SJSA1 (cell line): ENCODE measurements at places on chromosomes 4 and X.

DNA sequence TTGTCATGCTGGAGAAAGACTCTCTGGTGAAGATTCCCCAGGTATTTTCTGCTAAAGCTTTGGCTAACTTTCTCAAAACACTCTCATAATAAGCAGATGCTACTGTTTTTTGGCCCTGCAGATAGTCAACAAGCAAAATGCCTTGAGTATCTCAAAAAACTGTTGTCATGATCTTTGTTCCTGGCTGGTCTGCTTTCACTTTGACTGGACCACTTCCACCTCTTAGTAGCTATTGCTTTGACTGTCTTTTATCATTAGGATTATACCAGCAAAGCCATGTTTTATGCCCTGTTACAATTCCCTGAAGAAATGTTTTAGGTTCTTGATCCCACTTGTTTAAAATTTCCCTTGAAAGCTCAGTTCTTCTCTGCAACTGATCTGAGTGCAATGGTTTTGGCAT, 231.5 kb downstream of the SLC7A11 start:
- DNase-seq = no peak

GRCh38 chr4:5051278-5052203, at the start of gene STK32B:
Gene STK32B, plus strand, starts transcription at chr4:5051480.
- peak; percentile 69 for DNase-seq

DNA sequence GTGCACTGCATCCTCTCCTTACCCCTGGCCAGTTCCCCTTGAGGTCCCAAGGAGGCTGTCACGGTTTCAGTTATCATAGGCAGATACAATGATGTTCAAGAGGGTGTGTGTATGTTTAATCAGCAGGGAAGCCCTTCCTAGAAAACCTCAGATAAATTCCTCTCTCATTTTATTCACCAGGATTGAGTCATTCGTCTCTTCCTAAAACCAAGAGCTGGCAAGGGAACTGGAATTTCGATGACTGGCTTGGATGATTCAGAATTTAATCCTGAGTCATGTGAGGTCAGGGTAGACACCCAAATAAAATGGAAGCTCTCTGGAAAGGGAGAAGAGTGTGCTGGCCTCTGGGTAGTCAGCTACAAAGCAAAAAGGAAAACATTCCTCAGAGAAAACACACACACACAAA, 106.2 kb upstream of the RAPGEF2 start:
- peak; percentile 76 for DNase-seq

- DNase-seq = peak; percentile 42
Observed at GRCh38 chrX:24259544-24260240, 54.2 kb downstream of the SUPT20HL2 start.

GRCh38 chr4:186345184-186345583, 79.2 kb downstream of the F11 start:
- no peak for DNase-seq

DNA sequence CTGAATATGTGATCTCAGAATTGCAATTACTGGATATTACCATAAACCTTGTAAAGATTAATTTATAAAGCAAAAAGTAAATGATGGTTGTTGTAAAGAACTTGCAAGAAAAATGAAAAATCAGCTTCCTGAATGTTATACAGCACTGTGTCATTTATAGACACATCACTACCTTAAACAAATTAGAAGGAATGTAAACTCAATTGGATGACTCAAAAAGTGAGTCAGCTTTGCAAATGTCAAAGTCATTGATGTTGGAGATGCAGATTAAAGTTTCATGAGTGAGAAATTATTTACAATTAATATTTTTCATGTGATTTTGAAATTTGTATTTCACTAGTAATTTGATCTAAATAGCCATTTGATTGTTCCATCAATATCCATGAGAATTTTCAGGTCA, 193.2 kb downstream of the RAPGEF2 start:
- peak; percentile 66 for DNase-seq

- no peak for DNase-seq
Observed at GRCh38 chrX:45295259-45295986, 94.7 kb upstream of the DIPK2B start.

DNA sequence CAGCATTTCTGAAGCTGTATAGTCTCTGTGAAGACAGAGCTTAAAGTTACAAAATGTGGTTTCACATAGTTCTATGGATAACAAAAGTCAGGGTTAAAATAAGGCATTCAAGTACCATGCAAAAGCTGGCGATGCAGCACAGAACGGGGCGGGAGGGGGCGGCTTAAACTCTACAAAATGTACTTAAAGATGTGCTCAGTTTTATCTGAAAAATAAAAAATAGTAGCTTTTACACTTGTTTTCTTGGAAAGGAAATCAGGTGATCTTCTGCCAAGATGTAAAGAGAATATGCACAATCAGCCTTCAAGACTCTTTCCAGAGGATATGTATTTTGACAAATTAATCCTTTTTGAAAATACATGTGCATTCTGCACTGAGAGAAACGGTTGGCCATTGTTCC, 301.7 kb upstream of the EMCN start:
- DNase-seq = no peak

DNA sequence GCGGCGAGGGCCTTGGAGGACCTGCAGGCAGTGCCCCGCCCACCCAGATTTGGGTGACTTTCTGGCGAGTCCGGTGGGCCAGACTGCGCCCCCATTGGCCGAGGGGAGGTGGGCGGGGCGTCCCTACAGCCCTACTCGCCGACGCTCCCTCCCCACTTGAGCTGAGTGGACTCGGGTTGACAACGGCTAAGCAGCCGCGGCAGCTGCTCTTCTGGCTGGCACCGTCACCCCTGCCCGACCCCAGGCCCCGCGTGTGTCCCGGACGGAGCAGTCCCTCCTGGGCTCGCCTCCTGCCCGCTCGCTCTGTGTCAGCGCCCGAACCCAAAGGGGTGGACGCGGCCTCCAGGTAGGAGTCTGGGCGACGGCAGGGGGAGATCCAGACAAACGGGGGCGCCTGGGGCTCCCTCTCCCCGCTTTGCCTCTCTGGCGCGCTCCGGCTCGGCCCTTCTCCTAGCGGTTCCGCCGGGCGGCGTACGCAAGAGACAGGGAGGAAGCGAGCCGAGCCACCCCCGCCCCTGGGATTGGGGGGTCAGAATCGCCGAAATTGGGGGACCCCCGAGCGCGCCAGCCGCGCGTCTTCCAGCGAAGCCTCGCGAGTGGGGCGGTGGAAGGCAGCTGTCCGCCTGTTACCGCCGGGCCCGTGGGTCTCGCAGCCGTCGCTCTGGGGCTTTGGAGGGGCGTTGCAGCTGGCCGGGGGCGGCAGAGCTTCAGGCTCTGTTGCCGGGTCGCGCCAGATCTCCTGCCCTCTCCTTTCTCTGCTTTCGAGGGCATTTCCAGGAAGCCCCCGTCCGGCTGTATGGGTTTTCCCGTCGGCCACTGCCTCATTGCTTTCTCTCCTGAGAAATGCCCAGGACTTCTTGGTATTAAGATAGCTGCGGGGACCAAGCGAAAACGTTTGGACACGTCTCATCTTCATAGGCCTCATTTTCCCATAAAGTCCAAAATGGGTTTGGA, 46.3 kb downstream of the STARD8 start:
- peak; percentile 80 for DNase-seq

DNA sequence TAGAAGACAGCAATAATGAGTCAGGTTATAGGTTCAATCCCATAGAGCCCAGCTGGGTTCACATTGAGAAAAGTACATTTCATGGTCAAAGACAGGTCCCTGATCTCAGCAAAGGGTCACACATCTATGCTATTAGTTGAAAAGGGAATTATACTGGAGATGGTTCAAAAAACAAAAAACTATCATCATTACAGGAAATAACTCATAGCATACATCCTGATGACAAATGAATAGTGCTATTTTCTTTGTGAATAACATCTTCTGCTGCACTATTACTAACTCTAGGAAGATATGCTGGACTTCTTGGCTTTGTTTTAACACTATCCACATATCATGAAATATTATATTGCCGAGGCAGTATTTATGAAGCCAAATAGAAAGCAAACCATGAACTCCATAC, 202.5 kb upstream of the MAB21L2 start:
- no peak for DNase-seq

DNA sequence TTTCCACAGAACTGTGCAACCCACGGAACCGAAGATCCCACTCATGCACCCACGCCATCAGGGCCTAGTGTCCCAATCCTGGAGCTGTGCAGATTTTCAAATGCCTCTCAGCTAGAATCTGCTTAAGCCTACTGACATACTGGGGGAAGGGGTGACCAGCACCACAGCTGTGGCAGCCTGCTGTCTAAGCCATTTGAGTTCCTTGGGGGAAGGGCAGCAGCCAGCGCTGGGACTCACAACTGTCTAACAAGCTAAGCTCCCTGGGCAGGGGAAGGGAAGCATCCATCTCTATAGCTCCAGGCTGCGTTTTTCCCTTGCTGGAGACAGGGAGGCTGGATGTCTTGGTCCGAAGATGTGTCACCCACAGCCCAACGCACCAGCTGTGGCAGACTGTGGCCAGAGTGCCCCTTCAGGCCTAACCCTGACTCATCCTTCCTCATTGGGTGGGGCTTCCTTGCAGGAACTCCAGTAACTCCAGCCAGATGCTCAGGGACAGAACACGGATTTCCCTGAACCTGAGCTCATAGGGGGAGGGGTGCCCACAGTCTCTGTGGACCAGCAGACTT, 194.8 kb downstream of the CHRDL1 start:
- DNase-seq = peak; percentile 1

GRCh38 chrX:53704294-53704693, 17.8 kb upstream of the HUWE1 start:
- DNase-seq = no peak

- DNase-seq = no peak
Observed at GRCh38 chr4:139639654-139640053, 26.0 kb upstream of the MGST2 start.

DNA sequence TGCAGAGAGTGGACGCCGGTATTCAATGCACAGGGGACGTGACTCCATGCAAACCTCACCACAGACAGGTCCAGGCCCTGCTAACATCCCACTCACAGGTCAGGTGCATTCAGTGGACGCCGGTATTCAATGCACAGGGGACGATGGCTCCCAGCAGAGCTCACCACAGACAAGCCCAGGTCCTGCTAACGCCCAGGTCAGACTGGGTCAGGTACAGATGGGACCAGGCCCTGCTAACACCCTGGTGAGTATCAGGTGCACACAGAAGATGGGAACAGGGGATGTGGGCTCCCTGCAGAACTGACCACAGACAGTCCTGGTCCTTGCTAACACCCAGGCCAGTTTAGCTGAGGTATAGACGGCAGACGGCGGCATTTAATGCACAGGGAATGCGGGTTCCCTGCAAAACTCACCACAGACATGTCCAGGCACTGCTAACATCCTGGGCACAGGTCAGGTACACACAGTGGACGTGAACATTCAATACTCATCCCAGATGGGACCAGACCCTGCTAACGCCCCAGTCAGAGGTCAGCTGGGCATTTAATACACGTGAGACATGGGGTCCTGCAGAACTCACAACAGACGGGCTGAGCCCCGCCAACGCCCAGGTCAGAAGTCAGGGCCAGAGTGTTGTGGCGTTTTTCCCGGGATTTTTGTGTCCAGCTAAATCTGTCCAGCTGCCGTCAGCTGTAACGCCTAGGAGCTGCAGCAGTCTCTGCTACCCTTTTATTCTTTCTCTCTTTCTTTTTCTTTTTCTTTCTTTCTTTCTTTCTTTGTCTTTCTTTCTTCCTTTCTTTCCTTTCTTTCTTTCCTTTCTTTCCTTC, 99.2 kb downstream of the SHOX start:
- peak; percentile 18 for DNase-seq

GRCh38 chr4:120007191-120007871, 59.3 kb downstream of the MAD2L1 start:
- DNase-seq = no peak

GRCh38 chrX:21645431-21645830, 12.7 kb downstream of the KLHL34 start:
- DNase-seq = no peak

DNA sequence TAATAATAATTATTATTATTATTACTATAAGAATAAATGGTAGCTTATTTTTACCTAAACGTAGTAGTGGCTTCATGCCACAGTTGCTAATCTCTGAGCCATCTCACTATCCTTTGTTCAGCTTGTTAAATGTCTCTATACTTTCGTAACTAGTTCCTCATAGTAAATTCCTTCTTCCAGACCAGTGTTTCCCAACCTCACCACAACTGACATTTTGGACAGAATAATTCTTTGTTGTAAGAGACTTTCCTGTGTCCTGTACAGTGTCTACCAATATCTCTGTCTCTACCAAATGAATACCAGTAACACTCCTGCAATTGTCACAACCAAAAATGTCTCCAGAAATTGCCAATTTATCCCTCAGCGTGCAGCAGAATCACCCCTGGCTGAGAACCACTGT, 1040.9 kb downstream of the DMD start:
- no peak for DNase-seq

DNA sequence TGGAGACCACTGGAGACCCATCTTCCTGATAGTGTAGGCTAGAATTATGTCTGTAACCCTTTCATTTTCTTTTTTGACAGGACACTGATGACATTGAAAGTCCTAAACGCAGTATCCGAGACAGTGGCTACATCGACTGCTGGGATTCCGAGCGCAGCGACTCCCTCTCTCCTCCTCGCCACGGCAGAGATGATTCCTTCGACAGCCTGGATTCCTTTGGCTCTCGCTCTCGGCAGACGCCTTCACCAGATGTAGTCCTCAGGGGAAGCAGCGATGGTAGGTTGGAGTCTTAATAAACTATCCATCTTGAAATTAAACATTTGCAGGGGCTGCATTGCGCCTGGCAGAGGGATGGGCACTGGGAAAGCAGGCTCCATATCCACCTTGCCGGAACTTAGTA, 75.4 kb downstream of the LIMCH1 start:
- no peak for DNase-seq

- no peak for DNase-seq
Observed at GRCh38 chrX:39677978-39678791, 419.6 kb downstream of the BCOR start.

DNA sequence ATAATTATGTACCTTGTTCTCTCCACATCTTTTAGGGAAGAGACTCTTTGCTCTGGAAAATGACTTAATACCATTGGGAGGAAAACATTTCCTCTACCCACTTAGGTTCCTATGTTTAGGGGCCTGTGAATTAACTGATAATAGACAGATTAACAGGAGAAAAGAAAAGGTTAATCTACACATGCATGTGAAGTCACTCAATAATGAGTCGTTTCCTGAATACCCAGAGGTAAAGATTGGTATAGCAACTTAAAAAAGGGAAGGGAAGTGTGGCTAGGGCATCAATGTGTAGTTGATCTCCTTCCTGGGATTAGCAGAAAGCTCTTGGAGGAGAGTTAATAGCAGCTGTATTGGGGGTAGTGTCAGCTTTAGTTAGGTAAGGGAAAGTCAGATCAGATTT, 419.5 kb upstream of the ATOH1 start:
- DNase-seq = no peak

DNA sequence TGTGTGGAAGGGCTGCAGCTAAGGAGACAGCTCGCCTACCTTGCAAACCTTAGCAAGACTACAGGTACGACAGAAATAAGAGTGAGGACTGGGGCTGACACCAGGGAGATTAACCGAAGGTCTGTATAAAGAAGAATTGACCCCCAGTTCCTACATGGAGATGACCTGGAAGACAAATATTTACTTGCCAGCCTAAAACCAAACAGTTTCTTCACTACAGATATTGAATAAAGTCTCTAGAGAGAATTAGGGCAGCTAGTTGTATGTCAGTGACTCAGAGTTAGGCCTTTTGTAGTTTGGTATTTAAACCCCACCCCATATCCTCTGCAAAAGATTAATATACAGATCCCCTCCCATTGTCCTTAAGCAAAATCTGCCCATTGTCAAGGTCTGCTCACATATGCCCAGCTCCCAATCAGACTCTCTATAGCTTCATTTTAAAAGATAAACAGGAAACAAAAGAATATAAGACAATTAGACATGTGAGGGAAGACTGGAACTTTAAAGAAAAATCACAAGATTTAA, 28.1 kb upstream of the FRMPD3 start:
- DNase-seq = no peak
